ENCODE measurements at places on chromosomes 12 and 14.
A peak's percentile ranks its signal among the peaks of the same experiment; 100 is the strongest.

GRCh38 chr12:54017878-54018467, 9.2 kb downstream of the HOXC8 start:
- DNase-seq = no peak

GRCh38 chr14:82366803-82367202, 833.1 kb upstream of the SEL1L start:
- DNase-seq = no peak

DNA sequence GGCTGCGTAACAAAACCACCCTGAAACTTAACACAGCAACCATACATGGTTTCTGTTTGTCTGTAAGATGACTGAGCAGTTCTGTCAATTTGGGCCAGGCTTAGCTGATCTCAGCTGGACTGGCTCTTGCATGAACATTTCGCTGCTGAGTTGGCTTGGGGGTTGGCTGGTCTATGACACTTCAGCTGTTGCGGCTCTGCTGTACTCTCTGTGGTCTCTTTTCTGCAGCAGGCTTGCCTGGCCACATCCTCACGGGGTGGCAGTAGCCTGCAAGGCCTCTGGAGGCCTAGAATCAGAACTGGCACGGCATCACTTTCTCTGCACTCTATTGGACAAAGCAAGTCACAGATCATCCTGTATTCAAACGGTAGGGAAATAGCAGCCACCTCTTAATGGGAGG, 216.2 kb downstream of the BCL11B start:
- no peak for DNase-seq

DNA sequence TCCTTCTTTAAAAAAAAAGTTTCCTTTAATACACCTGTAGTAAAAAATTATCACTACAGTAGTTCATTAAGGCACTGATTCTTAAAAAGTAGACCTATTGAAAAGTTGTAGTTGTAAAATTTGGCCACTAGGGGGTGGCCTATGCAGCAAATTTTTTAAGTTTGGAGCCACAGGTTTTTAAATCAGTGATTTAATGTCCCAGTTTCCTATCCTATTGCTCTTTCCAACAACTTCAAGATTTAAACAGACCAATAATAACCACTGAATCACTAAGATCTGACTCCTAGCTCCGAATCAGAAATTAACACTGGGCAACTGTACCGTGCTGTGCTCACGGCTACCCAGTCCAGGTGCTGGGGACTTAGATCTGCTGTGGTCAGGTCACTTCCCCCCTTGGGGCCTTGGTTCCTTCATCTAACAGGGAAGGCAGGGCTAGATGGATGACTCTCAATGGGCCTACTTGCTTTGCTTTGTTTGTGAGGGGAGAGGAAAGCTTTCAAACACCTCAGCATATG, 279.3 kb downstream of the MED13L start:
- DNase-seq = peak; percentile 43

GRCh38 chr12:71007020-71007419, 86.5 kb upstream of the PTPRR start:
- DNase-seq = no peak

DNA sequence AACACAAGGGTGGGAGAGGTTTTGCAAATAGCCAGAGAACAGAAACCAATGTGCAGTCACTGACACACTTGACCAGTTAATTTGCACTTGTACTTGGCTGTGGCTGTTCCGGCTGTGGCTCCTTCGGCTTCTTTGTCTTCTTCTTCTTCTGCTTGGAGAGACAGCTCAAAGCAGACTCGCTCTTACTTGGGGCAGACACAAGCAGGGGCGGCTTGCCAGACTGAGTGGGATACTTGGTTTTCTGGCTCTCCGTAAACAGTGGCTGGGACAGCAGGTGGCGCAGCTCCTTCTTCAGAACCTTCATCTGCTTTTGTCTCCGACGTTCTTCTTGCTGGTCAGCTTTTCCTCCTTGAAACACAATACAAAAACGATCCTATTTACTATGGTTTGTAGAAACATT, 25.0 kb downstream of the OTUB2 start:
- DNase-seq = no peak

DNA sequence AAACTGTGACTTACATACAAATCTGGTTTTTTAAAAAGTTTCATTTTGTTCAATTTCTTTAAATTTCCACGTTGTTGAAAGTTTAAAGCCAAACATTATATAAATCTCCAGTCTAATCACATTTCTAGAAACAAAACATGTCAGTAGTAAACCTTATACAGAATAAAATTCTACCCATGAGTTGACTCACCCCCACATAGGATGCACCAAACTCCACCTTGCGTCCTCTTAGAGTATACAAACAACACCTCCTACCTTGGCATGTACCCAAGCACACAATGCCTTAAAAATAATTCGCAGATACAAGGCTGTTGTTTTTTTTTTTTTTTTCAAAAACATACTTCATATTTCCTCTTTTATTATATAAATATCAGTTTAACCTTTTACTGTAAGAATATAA, 3.3 kb downstream of the FBXL14 start:
- DNase-seq = no peak

- DNase-seq = no peak
Observed at GRCh38 chr12:31018106-31018789, 55.4 kb upstream of the DDX11 start.

- DNase-seq = no peak
Observed at GRCh38 chr12:86660488-86661147, 404.4 kb upstream of the MGAT4C start.

- DNase-seq = no peak
Observed at GRCh38 chr14:96067985-96068930, 29.1 kb downstream of the C14orf132 start.

All from neuronal stem cell (in vitro differentiated cells).